Uterine smooth muscle cell (primary cell): ENCODE measurements at places on chromosomes 1 and 21. TPM values are rescaled to one million over a fixed set of nuclear protein-coding genes. Genes with fewer than 3 reads are reported as not detected.

Gene NBPF10
- total RNA-seq: 3.4 and 5.4 TPM in 2 replicates

Gene SHISA4
- total RNA-seq: 6.9 and 21.4 TPM in 2 replicates

Gene C1orf116
- total RNA-seq: under 0.01 TPM in 2 replicates

Gene ZCCHC17
- 39.1 and 50.0 TPM in 2 replicates for total RNA-seq

Gene LGR6
- total RNA-seq: not detected in 2 replicates

Gene RSPO1
- total RNA-seq: 0.11 and 0.25 TPM in 2 replicates
